Lung (tissue), 17 donors: ENCODE measurements at places on chromosomes 3 and 15. TPM values are rescaled to one million over a fixed set of nuclear protein-coding genes. Genes with fewer than 3 reads are reported as not detected.
A peak's percentile ranks its signal among the peaks of the same experiment; 100 is the strongest.

Gene KLF15
- total RNA-seq: 18.1 TPM

GRCh38 chr15:80823995-80824394, 44.8 kb downstream of the CEMIP start:
- no peak overlapping the region for H3K27ac ChIP-seq
- H3K4me1 ChIP-seq: no peaks in the 10 kb centered on the region
- H3K27me3 ChIP-seq: no peaks in the 10 kb centered on the region
- DNase-seq: no peak
- H3K4me3 ChIP-seq: no peak overlapping the region

DNA sequence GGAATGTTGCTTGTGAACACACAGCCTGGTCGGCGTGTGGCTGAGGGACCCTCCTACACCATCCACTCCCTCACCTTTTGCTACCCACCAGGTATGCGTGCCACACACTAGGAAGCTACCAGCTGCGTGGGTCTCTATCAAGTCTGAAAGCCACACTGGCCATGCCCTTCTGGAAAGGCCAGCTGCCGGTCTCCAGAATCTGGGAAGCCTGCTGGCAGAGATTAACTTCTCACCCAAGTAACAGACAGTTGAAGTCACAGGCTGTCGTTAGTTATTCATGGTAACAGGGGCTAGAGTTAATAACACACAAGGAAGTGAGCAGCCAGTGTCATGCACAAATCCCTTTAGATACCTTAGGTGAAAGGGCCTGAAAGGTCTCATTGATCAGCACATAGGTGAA, 48.1 kb downstream of the SUSD5 start:
- no peaks in the 10 kb centered on the region for H3K36me3 ChIP-seq
- DNase-seq: no peak
- H3K4me1 ChIP-seq: peaks cover 8% of the 10 kb centered on the region
- H3K27me3 ChIP-seq: no peaks in the 10 kb centered on the region

GRCh38 chr15:58886921-58887320, 46.6 kb downstream of the SLTM start:
- H3K4me1 ChIP-seq: no peaks in the 10 kb centered on the region
- no peaks in the 10 kb centered on the region for H3K27me3 ChIP-seq

- no peaks in the 10 kb centered on the region for H3K27me3 ChIP-seq
- no peaks in the 10 kb centered on the region for H3K4me1 ChIP-seq
- DNase-seq: peak; percentile 16
- no peak overlapping the region for H3K27ac ChIP-seq
Observed at GRCh38 chr3:16609927-16610580, 4.8 kb upstream of the DAZL start.

DNA sequence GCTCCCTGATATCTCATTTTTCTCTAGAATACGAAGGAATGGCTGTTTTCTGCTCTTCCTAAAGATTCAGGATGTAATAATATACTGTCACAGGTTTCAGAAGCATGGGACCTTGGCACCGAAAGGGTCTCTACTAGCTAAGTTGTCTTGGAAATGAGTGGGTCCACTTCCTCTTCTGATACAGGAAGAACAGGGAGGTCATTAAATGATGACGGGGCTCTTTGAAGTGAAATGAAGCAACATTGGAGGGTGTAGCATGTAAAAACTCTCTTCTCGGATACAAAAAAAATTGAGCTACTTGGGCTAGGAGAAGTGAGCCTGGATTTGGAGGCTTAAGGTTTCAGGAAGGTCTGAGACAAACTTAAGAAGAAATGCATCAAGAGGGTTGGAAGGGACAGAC, 349.8 kb upstream of the TPRG1 start:
- H3K4me3 ChIP-seq: no peak overlapping the region
- no peaks in the 10 kb centered on the region for H3K27me3 ChIP-seq
- H3K36me3 ChIP-seq: no peaks in the 10 kb centered on the region
- H3K4me1 ChIP-seq: peaks cover 24% of the 10 kb centered on the region
- DNase-seq: no peak
- H3K27ac ChIP-seq: no peak overlapping the region

DNA sequence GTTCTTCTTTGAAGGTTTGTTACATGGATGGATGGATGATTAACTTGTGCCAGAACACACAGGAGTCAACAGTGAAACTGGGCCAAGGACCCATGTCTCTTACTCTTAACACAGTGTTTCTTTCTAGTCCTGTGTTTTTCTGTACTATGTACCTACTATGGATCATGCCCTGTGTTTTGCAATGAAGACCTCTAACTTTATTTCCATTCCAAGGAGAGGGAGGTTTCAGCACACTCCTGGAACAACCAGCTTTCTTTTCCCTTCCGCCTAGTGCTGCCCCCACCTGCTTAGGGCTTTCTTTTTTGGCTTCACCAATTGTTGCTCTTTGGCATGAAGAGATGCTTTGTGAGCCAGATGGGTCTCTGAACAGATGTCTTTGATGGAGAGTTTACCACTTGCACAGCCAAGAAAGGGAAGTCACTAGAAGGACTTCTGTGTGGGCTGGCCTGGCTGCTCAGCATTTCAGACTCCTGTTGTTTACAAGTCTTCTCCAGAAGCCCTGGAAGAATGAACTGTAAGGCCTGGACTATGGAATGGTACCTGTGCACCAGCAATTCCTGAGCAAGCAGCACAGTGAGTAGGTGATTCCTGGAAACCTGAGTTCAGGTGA, 44.5 kb downstream of the SNAPC5 start:
- H3K4me1 ChIP-seq: no peaks in the 10 kb centered on the region
- H3K36me3 ChIP-seq: peaks cover 8% of the 10 kb centered on the region
- H3K4me3 ChIP-seq: no peak overlapping the region
- no peak overlapping the region for H3K27ac ChIP-seq
- H3K27me3 ChIP-seq: no peaks in the 10 kb centered on the region
- DNase-seq: peak; percentile 21

- H3K4me1 ChIP-seq: no peaks in the 10 kb centered on the region
- H3K27ac ChIP-seq: no peak overlapping the region
Observed at GRCh38 chr3:127264292-127264691, 23.6 kb downstream of the PRR20G start.

Gene ARHGAP11A
- 2.7 TPM for total RNA-seq

- no peak overlapping the region for H3K4me3 ChIP-seq
- no peaks in the 10 kb centered on the region for H3K4me1 ChIP-seq
- H3K27ac ChIP-seq: no peak overlapping the region
- DNase-seq: peak; percentile 44
- H3K27me3 ChIP-seq: no peaks in the 10 kb centered on the region
Observed at GRCh38 chr3:70096376-70097066, 97.0 kb downstream of the SAMMSON start.

Gene SLC27A2
- total RNA-seq: 5.9 TPM

GRCh38 chr3:32869513-32870047, 51.8 kb downstream of the TRIM71 start:
- H3K27me3 ChIP-seq: no peaks in the 10 kb centered on the region
- peaks cover 18% of the 10 kb centered on the region for H3K4me1 ChIP-seq
- H3K36me3 ChIP-seq: no peaks in the 10 kb centered on the region
- H3K4me3 ChIP-seq: no peak overlapping the region
- H3K27ac ChIP-seq: no peak overlapping the region

DNA sequence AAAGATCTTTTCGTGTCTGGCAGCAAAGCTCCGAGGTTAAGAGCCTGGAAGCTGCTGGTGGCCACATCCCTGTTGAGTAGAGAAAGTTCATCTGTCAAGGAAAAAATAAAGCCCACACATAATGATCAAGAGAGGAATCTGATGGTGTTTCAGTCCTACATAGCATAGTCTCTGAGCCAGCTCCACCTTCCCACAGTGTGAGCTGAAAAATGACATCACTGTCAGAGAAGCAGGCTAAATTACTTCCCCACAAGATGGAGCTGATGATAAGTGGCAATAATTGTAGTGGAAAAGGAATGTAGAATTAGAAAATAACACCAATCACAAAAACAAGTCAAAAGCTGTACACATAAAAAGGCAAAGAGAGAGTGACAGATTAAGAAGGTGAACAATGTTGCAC, 84.5 kb downstream of the AQP9 start:
- peaks cover 8% of the 10 kb centered on the region for H3K4me1 ChIP-seq
- no peak for DNase-seq
- H3K27me3 ChIP-seq: no peaks in the 10 kb centered on the region
- H3K27ac ChIP-seq: no peak overlapping the region
- H3K4me3 ChIP-seq: no peak overlapping the region

DNA sequence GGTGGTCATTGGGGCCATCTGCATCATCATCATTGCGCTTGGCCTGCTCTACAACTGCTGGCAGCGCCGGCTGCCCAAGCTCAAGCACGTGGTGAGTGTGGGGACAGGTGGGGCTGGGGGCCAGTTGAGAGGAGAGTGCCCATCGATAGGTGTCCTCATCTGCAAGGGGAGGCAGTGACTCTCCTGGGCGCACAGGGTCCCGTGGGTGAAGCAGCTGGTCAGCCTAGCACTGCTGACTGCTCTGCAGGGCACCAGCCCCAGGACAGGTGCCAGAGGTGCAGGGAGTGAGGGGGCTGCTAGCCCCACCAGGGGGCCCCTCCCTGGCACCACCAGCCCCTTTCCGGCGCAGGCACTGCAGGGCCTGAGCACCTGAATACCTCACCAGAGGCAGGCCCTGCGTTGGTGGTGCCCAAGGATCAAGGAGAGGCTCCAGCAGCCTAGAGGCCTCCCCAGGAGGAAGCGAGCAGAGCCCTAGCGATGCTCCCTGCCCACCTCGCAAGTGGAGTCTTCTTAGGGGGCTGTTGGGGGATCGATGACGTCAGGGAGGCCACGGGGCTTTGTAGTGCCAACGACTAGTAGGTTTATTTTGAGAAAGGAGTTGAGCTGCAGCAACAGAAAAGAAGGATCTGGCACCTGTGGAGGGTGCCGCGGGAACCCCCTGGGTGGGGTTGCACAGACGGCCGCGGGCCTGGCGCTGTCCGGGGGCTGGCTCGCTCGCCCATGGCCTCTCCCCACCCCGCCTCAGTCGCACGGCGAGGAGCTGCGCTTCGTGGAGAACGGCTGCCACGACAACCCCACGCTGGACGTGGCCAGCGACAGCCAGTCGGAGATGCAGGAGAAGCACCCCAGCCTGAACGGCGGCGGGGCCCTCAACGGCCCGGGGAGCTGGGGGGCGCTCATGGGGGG, 976 bp upstream of the ABTB1 start:
- H3K4me3 ChIP-seq: peak overlapping the region; percentile 63
- peaks cover under 1% of the 10 kb centered on the region for H3K36me3 ChIP-seq
- H3K4me1 ChIP-seq: no peaks in the 10 kb centered on the region
- peak overlapping the region; percentile 84 for H3K27ac ChIP-seq

Gene GBE1
- total RNA-seq: 33.9 TPM
